Activated naive CD8-positive, alpha-beta T cell treated with anti-CD3 and anti-CD28 coated beads for 36 hours (primary cell): ENCODE measurements at places on chromosomes 3 and 15. TPM values are rescaled to one million over a fixed set of nuclear protein-coding genes. Genes with fewer than 3 reads are reported as not detected.

Gene PLA2G4E
- not detected for total RNA-seq

Gene SLC7A14
- total RNA-seq, result not detected

Gene COL7A1
- 1.4 TPM for total RNA-seq

Gene TRPC1
- 1.5 TPM for total RNA-seq

Gene GP5
- 0.80 TPM for total RNA-seq

Gene PP2D1
- total RNA-seq, result not detected

Gene C15orf62
- 0.50 TPM for total RNA-seq

Gene ZNF662
- 4.9 TPM for total RNA-seq

Gene MYZAP
- not detected for total RNA-seq

Gene RASGRF1
- not detected for total RNA-seq

Gene ROPN1
- not detected for total RNA-seq

Gene GRIP2
- not detected for total RNA-seq

Gene GLDN
- total RNA-seq, result not detected

Gene CLDN16
- total RNA-seq, result not detected

Gene CACNA2D3
- not detected for total RNA-seq

Gene PTH1R
- not detected for total RNA-seq

Gene CDHR4
- 0.37 TPM for total RNA-seq
